Left cardiac atrium (tissue), 4 donors: ENCODE measurements at places on chromosomes 6 and 20.

DNA sequence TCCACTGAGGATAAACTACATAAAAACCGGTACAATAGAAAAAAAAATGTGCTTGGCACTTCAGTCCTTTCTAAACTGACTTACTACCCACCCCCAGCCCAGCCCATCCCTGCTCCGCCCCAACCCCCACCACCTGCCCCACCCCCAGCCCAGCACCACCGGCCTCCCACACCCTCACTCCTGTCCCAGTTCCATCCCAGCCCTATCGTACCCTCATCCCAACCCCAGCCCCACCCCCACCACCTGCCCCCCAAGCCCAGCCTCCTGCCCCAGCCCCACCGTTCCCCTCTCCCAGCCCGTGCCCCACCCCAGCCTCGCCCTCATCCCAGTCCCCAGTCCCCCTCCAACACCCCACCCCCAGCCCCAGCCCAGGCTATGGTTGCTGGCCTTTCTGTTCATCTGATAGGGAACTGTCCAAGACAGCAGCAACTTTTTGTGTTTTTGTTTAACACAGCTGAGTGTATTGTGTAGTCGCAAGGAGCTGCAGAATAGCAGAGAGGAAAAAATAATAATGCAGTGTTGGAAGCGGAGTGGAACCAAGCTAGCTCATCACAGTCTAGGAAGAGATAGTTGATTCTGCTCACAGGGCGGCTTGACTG is 61.9 kb downstream of the SASH1 start:
- no peak for DNase-seq

- no peak for DNase-seq
These were observed 11.4 kb downstream of the HECA start for GRCh38 chr6:139146317-139146726.

GRCh38 chr6:38482466-38482865 is 157.3 kb downstream of the BTBD9 start:
- DNase-seq = no peak

DNA sequence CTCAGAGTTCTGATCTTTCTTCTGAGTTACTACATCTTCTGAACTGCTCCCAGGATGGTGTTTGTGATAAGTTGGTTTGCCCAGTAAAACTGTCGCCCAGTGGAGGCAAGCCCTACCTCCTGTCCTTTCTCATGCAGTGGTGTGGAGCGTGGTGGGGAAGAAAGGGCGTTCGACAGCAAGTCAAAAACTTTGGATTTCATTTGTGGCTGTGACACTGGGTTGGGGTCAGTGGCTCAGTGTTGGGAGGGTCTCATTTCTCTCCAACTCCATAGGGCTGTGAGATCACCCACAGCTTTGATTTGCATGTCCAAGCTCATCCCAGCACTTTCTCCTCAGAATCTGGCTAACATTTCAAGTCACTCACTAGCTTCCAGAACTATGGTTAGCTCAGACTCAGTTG is 17.5 kb upstream of the SLC22A2 start:
- no peak for DNase-seq

- no peak for DNase-seq
These were observed 1714.5 kb downstream of the GRIK2 start for GRCh38 chr6:103107985-103108384.

DNA sequence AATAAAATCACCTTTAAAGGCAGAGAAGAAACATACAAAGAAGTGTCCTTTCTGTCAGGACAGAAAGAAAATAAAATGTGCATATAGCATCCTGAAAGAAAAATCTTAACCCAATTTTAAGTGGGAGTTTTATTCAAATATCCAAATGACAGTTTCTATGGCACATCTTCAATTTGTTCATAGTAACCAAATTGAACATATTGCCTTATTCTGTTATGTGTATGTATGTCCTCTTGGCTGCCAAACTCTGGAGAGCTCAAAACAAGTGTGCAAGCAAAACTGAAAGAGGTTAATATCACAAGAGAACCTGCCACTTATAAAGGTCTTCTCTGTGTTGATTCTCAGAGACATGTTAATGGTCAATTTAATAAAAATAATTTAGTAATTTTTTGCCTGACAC is 334.7 kb downstream of the BCKDHB start:
- DNase-seq = no peak

- no peak for DNase-seq
These were observed 29.1 kb downstream of the BCAS1 start for GRCh38 chr20:54041336-54041735.

- DNase-seq = no peak
These were observed 238.7 kb upstream of the SOX4 start for GRCh38 chr6:21354805-21355238.

- DNase-seq = no peak
These were observed 213.0 kb downstream of the FRK start for GRCh38 chr6:115847671-115848070.

- DNase-seq = no peak
These were observed 3.1 kb upstream of the EIF6 start for GRCh38 chr20:35287509-35288324.

- no peak for DNase-seq
These were observed 313.4 kb upstream of the MOCS1 start for GRCh38 chr6:40247516-40248115.

DNA sequence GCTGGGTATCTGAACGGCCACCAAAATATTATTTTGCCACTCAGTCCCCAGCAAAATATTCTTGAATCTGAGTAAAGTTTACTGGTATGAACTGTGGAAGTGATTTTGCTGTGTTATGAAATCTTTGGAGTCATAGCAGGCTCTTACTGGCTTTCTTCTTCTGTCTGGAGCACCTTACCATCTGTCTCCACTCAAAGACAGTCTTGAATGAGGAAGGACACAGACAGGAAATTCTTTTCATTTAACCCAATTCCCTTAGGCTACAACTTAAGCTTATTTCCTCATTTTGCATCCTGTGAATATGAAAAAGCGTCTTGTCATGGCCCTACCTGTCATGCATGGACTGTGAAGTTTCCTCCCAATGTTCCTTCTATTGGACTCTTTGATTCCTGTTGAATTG is 24.7 kb downstream of the FNDC1 start:
- DNase-seq = no peak

DNA sequence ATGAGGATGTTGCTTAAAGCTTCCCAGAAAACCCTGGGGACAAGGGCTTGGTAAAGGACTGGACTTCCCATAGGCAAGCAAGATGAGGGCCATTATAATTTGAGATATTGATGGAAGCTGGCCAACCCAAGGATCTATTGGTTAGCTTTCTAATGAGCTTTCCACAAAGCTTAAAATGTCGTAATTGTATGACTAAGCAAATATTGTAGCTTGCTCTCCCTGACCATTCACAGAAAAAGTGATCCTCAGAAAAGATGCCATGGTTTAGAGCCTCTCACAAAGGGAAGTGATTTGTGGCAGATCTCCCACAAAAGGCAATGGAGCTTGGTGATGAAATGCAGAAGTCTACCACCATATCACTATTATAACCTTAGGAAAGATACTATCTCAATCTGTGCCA is 13.6 kb downstream of the IL17F start:
- no peak for DNase-seq
